ENCODE measurements at places on chromosomes 11 and 22.

DNA sequence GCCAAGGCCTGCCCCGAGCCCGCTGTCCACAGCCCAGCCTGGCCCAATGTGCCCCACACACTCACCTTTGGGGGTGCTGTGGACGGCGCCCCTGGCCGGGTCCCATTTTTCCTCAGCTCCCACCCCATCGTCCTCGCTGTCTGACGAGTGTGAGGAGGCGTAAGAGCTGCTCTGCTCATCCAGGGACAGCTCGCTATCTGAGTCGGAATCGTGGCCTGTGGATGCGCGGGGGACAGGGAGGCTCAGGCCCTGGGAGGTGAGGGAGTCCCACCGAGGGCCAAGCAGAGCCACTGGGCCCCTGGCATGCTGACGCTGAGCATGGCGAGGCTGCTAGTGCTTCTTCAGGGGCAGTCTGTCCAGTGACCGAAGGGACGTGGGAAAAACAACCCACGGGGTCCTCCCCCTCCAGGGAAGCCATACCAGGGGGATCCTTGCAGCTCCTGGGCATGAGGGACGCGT lies 29.7 kb downstream of the TRMU start:
- no peak for DNase-seq

GRCh38 chr11:63598556-63598955 lies 15.7 kb downstream of the PLAAT3 start:
- no peak for DNase-seq

DNA sequence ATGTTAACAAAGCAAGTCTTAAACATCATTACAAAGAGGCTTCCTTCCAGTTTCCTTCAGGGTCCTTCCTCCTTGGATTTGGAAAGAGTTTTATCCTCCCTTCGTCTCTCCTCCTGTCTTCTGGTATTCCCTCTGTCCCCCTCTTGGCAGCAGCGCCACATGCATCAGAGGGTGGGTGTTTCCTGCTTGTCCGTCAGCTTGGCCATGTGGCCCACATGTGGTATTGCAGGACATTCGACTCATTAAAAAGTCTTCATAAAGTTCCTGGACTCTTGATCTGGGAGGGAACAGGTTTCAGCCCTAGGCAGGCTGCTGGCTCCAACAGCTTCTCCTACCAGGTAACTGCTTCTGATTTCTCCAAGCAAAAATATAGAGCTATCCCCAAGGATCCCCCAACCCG lies 189.8 kb downstream of the CSNK2A3 start:
- DNase-seq: no peak

DNA sequence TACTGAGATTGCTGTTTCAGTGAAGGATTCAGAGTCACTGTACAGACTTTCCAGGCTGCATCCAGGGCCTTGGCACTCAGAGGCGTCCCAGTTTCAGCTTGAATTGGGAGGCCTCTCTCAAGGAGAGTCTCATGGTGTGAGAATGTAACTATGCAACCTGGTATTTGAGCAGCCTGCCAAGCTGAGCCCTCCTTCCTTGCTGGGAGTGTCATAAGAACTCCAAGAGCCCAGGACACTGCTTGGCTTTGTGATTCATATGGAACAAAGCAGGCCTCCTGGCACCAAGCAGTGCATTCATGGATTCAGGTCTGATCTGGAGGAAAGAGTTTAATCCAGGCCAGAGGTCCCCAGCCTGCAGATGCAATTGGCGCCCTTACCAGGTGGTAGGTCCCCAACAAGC lies 171.7 kb downstream of the DBX1 start:
- DNase-seq: no peak

- no peak for DNase-seq
These were observed 8.7 kb downstream of the SBF2 start for GRCh38 chr11:10285148-10285802.

DNA sequence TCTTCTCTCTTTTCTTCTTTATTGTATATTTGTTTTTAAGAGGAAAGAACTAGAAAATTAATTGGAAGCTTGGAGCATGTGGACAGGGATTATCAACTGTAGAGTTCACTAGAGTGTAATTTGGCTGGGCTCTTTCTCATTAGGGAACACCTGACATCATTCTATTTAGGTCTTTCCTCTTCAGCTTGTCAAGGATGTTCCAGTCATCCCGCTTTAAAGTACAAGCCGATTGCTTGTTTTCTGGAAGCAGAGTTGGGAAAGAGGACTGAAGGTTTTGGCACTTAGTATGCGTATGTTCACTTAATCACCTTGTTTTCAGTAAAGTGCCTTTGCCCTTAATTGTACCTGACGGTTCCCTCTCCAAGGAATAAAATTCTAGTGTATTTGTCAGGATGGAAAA lies 111.6 kb downstream of the WNT11 start:
- no peak for DNase-seq

- DNase-seq: no peak
These were observed 21.2 kb downstream of the SCGB1A1 start for GRCh38 chr11:62439785-62440602.

DNA sequence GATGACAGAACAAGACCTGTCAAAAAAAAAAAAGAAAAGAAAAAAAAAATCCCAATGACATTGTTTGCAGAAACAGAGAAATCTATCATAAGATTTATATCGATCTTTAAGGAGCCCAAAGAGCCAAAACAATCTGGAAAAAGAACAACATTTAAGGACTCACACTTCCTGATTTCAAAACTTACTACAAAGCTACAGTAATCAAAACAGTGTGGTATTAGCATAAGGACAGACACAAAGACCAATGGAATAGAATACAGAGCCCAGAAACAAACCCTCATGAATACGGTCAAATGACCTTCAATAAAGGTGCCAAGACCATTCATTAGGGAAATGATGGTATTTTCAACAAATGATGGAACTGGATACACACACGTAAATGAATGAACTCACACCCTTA lies 12.2 kb downstream of the ARVCF start:
- DNase-seq: no peak

GRCh38 chr11:78377625-78378418 lies 39.8 kb downstream of the GAB2 start:
- no peak for DNase-seq

GRCh38 chr22:39474351-39475111 lies 17.7 kb downstream of the MGAT3 start:
- DNase-seq: no peak

DNA sequence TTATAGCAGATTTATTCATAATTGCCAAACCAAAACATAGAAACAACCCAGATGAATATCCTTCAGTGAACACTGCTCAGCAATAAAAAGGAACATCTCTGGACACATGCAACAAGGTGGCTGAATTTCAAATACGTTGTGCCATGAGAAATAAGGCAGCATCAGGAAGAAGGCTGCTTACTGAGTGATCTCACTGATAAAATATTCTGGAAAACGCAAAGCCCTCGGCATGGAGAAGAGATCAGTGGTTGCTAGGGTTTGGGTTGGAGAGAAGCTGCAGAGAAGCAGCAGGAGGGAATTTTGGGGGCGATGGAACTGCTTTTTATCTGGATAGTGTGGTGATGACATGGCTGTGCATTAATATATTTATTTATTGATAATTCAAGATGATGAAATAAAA lies 11.0 kb upstream of the SHANK2 start:
- no peak for DNase-seq

DNA sequence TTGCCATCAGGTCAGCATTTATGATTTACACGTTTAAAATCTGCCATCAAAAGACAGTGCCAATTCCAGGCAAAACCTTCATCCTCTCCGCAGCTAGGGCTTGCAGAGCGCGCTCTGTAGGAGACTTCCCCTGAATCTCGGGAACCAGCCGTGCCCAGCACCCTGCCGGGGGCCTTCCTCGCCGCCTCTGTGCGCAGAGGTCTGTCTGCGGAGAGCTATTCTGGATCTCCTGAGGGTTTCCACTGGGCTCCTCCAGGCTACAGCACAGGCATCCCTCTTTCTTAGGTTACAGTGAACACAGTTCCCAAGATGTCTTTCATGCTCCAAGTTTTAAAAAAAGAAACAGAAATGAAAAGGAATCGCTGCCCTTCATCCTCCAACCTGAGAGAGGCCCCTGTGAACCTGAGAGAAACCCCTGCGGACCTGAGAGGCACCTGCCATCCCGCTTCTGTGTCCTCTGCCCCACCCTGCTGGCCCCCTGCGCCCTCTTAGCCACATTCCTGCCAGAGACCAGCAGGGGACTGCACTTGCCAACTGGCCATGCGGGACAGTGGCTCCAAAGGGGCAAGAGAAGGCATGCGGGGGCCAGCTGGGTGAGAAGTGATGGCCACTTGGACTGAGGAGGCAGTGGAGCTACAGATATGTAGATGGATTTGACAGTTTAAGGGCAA lies 16.1 kb downstream of the TP53AIP1 start:
- no peak for DNase-seq

DNA sequence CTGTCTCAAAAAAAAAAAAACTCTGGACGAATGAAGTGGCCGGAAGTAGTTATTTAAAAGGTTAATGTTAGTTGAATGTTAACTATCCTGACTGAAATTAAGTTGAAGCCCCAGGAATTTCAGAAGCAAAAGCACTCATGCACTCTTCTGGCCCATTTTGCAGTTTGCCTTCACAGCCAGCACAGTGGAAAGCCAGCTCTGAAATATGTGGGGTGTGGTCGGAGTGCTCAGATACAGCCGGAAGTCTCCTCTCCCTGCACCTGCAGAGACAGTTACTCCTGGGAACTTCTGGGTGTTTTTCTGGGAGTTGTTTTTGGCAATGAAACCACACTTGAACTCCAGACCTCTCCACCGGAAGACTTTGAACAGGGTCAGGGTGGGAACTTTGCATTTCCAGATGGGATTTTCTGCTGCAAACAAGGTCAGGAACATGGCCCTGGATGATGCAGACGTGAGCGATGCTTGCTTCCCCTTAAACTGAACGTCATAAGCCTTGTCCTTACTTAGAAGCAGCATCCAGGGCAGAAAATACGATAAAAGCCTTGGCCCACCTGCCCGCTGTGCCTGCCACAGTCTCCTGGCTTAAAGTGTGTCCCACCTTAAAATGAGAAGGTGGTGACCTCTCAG lies 21.5 kb upstream of the CABP2 start:
- DNase-seq: no peak

GRCh38 chr11:62108971-62109404 lies 14.8 kb upstream of the INCENP start:
- no peak for DNase-seq

- no peak for DNase-seq
These were observed 554 bp downstream of the LRRC32 start for GRCh38 chr11:76669901-76670484.

DNA sequence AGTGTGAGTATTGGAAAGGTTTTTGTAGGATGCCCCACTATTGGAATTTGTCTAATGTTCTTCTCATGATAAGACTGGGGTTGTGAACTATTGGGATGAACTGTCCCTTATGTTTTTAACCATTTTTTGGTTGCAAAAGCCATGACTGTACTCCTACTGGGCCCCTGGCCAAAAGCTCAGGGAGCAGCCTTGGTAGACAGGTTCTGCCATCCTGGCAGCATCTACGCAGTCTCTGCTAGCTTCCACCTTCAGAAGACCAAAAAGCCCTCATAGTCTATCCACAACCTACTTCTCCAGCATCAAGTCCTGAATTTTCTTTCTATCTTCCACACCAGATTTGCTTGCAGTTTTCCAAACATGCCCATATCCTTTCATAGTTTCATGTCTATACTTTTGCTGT lies 211.8 kb downstream of the TENM4 start:
- no peak for DNase-seq

Data from DMS153 (cell line).